ENCODE measurements at places on chromosomes 1 and 21.

GRCh38 chr1:154747380-154747739, 122.7 kb downstream of the KCNN3 start:
- no peak for DNase-seq

DNA sequence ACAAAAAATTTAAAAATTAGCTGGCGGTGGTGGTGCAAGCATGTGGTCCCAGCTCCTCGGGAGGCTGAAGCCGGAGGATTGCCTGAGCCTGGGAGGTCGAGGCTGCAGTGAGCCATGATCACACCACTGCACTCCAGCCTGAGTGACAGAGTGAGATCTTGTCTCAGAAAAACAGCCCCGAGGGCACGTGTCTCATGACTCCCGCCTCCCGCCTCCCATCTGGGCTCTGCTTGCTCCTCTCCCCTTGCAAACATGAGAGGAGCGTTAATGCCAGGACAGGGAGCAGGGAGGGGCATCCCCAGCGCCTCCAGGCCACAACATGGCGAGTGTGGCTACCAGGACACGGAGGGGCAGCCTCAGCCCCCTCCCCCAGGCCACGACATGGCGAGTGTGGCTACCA, 28.3 kb downstream of the FAAP20 start:
- no peak for DNase-seq

- DNase-seq: no peak
Measured at GRCh38 chr1:97739596-97740103, 181.2 kb downstream of the DPYD start.

GRCh38 chr21:16033193-16033592, 303.4 kb downstream of the USP25 start:
- no peak for DNase-seq

GRCh38 chr1:68101829-68102228, 51.4 kb upstream of the DIRAS3 start:
- no peak for DNase-seq

GRCh38 chr1:118861216-118861615, 126.9 kb downstream of the TBX15 start:
- no peak for DNase-seq

DNA sequence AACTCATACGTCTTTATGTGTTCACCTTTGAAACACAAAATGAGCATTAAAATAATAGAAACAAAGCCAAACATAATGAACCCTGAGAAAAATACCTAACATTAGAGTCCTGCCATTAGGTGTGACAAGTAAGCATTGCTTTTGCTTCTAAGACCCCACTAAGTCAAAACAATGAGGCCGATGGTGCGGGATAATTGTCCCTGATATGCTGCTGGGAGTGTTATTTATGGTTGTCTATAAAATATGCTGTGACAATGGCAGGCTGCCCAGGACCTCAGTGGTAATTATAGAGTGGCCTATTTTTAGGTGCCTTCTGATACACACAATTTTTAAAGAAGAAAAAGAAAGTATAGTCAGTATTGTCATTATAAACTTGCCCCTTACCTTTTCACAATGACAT, 1423.1 kb downstream of the AMY1C start:
- DNase-seq: no peak

GRCh38 chr21:43669828-43670605, 10.7 kb downstream of the RRP1B start:
- no peak for DNase-seq

DNA sequence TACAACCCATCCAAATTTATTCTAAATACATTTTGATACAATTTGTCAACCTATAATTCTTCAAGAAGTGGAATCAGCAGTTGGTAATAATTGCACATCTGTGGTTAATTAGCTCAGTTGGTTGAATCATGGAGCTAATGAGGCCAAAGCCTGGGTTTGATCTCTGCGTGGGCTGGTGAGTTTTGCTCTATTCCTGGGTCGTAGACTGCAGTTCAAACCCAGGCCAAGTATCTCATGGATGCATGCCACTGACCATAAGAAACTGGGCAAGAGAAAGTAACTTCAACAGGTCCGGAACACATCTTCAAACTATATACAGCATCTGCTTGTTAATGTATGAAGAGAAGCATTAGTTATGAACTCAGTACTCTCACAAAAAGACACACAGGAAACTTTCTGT, 779.7 kb downstream of the USP25 start:
- DNase-seq: no peak

DNA sequence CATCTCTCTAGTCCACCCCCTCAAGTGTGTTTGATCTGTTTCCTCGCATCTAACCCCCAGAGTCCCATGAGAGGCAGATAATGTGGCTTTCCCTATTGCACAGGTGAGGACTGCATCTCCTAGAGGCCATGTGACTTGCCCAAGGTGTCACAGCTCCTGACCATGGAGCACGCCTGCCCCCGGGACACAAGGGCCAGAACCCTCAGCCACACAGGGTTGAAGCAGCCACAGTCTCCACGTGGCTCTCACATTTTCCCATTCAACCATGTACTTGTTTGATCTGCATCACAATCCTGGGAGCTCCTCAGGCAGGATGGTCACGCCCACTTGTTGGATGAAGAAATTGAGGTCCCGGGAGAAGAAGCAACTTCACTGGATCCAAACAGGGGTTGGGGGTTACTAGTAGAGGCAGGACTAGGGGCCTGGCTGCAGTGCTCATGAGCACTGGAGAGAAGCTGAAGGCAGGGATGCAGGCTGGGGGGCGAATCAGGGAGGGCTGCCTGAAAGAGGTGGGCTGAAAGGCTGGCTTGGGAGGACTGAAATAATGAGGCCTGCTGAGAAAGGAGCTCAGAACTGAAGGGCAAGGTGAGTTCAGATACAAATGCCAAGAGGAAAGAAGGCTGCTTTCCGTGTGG, 207.9 kb downstream of the PTPRU start:
- no peak for DNase-seq

- no peak for DNase-seq
Measured at GRCh38 chr21:32348604-32349332, 44.0 kb downstream of the URB1 start.

- no peak for DNase-seq
Measured at GRCh38 chr1:207316141-207316540, 5.3 kb upstream of the CD55 start.

- no peak for DNase-seq
Measured at GRCh38 chr21:27301220-27301619, 334.3 kb upstream of the ADAMTS5 start.

GRCh38 chr1:195637539-195637938, 970.7 kb downstream of the KCNT2 start:
- no peak for DNase-seq

DNA sequence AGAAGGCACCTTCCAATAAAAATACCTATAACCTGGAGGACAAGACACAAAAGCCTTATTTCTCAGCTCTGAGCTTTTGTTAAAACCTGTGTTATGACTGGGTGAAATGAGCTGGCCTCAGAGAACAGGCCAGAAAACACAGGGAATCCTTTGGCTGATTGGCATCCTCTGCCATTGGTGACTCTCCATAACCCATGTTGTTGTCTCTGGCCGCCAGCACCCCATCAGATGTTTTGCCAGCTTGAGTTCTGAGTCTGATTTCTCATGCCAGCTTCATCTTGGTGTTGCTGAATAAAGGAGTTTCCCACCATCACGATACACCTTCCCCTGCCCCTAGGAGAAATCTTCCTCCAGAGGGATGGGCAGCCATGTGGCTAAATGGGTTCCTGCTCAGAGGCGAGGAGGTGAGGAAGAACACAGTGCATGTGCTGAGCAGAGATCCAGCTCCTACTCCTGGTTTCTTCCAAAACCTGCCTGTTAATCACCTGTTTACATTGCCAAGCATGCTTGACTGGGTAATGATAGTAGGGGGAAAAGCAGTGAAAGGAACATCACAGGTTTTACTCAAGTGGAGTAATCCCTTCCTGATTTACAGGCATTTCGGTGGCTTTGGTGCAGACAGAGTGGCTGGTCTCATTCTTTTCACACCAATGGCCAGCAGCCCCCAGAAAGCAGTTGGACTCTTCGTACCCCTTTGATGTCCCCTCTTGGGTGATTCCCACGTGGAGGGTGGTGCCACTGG, 109.8 kb downstream of the ROR1 start:
- no peak for DNase-seq

DNA sequence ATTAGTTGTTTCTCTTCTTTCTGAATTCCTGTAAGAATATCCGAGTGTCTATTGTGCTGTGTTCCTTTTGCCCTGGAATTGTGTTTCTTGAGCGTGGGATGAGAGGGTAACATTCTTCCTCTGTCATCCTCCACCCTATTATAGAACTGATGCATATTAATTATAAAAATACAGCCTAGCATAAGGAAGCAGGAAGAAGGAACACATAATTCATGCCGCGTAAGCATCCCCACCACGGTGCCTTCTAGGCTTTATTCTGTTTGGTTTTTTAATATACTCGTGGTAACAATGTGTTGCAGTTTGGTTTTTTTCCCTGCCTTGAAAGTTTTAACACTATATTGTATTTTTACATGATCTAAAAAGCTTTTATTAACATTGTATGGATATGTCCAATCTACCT, 65.7 kb downstream of the GALNT2 start:
- no peak for DNase-seq

GRCh38 chr1:175848329-175848728, 104.9 kb upstream of the TNR start:
- no peak for DNase-seq

GRCh38 chr1:63321066-63321784, 1.1 kb upstream of the FOXD3 start:
- no peak for DNase-seq

DNA sequence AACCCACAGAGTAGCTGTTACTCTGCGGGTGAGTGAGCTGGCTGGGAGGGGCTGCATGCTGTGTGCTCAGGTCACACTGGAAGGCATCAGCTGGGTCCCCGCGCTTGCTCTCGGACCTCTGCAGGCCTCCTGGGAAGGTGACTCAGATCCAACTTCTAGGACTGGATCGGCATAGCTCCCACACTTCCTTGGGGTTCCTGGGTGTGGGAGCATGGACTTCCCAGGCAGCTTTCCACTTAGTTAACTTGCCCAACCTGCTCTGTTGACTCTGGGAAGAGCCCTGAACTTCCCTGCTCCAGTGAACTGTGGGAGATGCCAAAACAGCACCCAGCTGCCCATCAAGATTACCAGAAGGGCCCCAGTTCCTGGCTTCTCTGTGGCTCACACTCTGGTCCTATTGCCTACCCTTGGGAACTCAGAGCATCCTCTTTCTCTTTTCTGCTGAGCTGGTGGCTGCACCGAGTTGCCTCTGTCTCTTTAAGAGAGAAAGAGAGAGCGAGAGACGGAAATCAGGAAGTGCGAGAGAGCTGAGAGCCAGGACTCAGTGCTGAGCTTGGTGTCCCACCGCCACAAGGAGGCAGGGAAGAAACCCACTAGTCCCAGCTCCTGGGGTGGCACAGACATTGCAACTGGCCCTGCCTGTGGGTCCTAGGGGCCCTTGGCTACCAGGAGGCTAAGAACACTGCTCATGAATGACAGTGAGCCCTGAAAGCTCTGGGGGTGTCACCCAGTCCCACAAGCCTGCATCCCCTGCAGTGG, at the start of gene IKBKE:
Gene IKBKE, plus strand, starts transcription at position 544 of the 759 bp plus-strand sequence. CDS start 2,752 bp downstream, outside the sequence.
- DNase-seq: peak; percentile 85

- no peak for DNase-seq
Measured at GRCh38 chr1:38448893-38449292, 402.3 kb upstream of the POU3F1 start.

DNA sequence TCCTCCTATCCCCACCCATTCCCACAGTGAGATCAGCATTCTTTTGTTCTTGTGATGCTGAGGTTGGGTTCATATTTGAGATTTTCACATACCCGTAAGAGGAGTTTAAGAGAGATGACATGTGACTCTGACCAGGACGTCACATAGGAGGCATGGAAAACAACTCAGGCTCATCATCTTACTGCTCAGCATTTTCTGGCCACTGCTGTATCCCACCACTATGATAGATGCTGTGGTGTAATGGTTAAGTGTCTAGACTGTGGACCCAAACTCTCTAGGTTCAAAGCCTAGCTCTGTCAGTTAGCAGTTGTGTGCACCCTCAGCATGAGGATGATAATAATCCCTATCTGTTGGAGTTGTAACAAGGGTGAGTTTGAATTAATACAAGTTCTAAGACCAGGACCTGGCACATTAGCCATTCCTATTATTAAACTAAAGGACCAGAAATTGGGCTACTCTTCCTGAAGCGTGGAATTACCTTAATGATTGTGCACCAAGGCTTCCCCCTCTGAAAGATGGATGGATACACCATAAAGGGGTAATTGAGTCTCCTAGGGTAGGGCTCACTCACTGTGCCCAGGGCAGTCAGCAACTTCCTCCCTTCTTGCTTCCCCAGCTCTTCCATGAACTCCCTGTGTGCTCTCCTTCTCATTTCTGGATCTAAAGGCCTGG, 40.9 kb downstream of the LGR6 start:
- DNase-seq: no peak

DNA sequence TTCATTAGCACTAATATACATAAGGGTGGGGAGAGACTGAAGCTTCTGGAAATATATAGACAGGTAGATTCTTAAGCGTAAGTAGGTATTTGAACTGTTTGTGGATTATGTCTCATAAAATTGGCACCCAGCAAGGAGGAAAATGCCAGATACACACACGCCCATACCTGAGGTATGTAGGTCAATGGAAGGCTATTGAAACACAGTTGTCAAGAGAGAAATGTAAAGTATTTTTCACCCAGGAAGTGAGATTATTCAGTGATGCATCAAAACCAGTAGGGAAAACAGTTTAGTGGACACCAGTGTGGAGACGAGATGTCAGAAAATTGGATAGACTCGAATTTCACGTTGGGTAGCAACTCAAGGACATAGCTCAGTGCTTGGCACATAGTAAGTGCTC, 4.7 kb upstream of the RSPH1 start:
- no peak for DNase-seq

DNA sequence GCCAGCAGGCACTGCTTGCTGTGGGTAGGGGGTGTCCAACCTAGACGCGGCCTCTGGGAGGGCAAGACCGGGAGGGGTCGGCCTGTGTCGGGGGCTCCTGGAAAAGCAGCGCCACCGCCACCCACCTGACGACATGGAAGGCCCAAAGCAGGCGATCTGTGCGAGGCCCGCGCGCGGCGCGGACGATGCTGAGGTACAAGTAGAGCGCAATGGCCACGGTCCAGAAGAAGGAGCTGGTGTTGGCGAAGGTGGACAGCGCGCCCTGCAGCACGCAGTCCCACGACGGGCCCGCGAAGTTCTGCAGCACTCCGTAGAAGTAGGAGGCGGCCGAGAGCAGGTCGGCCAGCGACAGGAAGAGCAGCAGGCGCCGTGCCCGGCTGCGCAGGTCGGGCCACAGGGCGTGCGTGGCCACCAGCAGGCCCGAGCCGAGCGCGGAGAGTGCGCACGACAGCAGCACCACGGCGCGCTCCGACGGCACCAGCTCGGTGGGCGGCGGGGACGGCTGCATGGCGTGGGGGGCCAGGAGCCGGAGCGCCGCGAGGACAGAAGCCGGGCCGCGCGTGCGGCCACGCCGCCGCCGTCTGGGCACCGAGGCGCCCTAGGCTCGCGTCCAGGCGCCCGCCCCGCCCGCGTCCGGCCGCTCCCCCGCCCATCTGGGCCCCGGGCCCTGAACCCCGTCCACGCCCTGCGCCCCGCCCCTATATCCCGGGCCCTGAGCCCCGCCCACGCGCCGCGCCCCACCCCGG, at the start of gene GPR157:
Gene GPR157, minus strand, starts transcription at position 583 of the 746 bp plus-strand sequence. Its CDS starts 75 bp downstream, at position 508.
- peak; percentile 27 for DNase-seq

GRCh38 chr1:21804536-21804935, 7.5 kb upstream of the LDLRAD2 start:
- DNase-seq: no peak

- DNase-seq: no peak
Measured at GRCh38 chr1:89460325-89460724, 64.3 kb upstream of the LRRC8B start.

GRCh38 chr1:46544561-46545240, 6.7 kb downstream of the KNCN start:
- no peak for DNase-seq
